ENCODE measurements at places on chromosomes 2 and 18.
A peak's percentile ranks its signal among the peaks of the same experiment; 100 is the strongest.

- peak; percentile 25 for ATAC-seq
Observed at GRCh38 chr2:218289639-218290315, 2.5 kb downstream of the TMBIM1 start.

DNA sequence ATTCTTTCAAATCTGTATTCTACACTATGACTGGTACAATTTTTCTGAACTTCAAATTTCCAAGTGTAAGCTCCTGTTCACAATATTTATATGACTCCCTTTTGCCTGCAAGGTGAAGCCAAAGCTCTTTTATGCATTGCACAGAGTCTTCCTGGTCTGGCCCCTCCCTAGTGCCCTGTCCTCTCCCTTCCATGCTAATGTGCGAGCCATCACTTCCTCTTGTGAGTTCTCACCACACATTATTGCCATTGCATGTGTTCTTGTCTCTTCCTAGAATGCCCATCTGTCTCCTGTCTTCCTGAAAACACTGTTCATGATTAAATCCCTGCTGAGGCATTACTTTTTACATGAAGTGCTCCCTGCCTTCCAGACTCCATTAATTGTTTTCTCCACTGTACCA is 169.9 kb downstream of the MC4R start:
- no peak for ATAC-seq

DNA sequence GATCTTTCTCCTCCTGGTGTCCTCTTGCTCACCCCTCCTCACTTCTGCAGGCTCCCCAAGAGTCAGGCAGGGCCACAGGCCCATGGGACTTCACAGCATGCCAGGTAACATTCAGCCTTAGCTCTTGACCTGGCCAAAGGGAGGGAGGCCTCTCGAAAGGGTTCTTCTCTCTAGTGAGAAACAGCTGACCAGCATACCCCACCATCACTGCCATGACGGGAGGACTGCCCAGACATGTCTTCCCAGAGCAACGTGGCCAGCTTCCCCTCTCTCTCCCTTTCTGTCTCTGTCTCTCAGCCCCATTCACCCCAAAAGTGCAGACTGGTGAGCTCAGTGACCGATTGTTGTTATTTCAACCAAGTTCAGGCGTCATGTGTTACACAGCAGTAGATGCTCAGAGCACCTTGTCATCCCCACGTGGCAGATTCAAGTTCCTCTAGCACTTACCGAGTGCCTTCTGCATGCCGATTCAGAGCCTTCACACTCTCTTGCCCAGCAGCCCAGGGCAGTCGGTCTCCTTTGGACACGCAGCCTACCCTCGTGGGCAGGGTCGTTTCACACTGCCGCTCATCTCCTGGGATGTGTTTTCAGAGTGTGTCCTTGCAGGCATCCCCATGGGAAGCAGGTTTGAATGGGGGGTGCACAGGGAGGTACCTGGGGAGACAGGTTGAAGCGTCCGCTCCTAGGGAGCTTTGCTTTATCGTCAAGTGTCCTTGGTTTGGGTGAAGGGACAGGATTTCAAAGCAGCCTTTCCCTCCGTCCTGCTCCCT is 259.9 kb downstream of the NDUFA10 start:
- ATAC-seq = no peak

DNA sequence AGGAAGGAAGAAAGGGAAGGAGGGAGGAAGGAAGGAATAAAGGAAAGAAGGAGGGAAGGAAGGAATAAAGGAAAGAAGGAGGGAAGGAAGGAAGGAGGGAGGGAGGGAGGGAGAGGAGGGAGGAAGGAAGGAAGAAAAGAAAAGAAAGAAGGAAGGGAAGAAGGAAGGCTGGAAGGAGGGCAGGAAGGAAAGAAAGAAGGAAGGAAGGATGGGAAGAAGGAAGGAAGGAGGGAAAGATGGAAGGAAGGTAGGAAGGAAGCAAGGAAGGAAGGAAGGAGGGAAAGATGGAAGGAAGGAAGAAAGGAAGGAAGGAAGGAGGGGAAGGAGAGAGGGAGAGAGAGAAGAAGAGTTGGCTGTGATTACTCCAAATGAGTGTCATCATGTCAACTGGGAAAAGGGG is 190.6 kb downstream of the ACKR3 start:
- ATAC-seq = no peak

DNA sequence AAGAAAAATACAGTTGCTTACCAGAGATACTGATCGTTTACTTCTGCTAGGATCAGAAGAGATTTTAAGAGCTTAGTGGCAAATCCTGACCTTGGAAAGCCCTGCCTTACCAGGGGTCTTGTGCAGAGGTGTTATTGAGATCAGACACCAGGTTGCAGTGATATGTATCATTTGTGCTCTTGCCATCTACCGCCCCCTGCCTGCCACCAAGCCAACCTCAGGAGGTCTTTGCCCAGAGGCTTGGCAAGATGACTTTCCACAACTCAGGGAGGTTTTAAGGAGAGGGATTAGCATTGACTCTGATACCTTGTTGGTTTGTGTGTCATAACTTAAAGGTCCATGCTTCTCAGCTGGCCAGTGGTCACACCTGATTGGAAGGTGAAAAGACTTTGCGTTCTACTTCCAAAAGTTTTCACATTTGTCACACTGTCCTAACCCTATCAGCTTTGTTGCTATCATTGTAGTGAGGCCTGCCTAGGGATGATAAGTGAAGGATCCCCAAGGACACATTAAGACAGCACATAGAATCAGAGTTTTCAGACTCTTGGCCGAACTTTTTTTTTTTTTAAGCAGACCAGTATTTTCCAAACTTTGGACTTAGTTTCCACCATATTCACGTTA is 46.2 kb upstream of the MGAT5 start:
- peak; percentile 79 for ATAC-seq

DNA sequence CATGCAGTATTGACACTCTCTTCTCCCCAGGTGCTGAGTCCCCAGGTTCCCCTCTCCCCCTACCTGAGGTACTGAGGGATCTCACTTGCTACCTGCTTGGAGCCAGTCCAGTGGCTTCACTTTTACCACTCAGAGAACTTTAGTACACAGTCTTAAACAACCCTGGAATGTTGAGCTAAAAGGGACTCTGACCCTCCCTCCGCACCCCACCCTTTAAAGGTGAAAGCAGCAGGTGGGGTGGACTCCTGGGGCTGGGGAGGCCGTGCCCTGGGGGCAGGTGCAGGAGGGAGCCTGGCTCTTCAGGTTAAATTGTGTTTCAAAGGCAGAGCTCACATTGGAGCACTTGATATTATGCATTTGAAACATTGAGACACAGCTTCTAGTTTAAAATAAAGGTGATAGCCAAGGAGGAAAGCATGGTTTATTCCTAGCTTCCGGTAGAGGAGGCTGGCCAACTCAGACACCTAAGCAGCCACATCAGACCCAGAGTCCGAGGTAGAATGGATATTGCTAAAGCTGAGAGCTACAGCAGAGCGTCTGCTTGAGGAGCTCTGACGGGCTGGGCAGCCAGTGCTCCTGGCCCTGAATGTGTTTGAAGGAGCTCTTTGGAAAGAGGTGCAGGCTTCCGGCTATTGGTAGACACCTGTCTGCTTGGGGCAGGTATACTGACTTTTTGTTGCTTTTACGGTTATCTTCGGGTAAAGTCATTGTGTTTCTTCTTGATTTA is 196.4 kb downstream of the AGAP1 start:
- ATAC-seq = no peak

- ATAC-seq = no peak
Observed at GRCh38 chr2:223049356-223049755, 2.6 kb upstream of the KCNE4 start.

GRCh38 chr2:10493634-10494281 is 45.6 kb upstream of the ODC1 start:
- ATAC-seq = peak; percentile 91

DNA sequence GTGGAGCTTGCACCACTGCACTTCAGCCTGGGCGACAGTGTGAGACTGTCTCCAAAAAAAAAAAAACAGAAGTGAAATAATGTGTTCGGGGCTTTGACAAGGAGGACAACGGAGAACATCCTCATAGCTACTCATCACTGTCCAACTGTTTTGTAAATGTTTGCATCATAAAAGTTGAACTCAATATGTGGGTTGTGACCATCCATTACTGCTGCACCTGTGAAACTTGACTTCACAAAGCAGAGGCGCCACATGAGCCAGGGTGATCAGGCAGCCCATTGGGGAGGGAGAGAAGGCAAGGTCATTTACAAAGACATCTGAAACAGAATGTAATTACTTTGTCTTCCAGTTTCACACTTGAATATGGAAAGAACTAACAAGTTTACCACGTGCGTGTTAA is 61.6 kb downstream of the LAMA1 start:
- no peak for ATAC-seq

DNA sequence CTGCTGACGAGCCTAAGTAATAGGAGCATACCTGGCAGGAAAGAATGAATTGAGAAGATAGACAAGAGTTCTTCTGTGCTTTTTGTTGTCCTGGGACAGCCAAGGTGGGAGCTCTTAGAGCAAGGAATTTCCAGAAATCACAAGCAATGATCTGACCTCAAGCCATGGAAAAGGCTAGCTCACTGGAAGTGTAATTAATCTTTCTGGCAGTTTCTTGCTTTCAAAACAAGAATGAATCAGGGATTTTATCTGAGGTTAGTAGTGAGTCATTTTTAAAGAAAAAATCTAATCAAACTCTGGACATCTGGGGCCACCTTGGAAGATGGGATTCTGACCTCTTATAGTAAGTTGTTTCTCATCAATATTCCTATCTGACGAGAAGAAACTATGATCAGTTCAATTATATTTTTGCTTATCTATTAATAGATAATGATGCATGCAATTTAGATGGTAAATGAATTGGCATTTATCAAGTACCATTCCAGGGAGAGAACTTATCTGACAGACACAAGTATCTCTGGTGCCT is 98.0 kb downstream of the ADCYAP1 start:
- no peak for ATAC-seq

DNA sequence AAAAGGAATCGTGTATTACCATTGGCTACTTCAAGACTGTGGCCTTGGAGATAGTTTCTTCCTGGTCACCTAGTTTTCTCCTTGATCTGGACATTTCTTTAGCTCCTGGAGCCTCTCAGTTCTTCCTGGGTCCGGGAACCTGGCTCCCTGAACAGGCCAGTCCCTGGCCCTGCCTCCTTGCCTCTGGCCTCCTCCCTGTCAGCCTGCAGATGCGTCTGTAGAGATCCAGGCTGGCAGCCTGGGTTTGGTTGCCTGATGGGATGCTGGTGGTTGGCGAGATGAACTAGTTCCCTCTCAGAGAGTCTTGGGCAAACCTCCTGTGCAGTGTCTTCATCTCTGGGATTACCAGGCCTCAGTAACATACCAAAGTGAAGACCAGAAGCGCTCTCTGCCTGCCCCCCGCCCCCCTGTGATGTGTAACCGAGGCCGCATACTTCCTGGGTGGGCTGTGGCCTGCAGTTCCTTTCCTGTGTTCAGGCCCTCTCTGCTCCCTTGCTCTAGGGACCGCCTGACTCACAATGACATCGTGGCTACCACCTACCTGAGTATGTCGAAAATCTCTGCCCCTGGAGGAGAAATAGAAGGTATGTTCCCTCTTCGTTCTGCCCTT is 85.4 kb downstream of the DYSF start:
- no peak for ATAC-seq

GRCh38 chr2:35035883-35036282 is 1319.7 kb upstream of the CRIM1 start:
- ATAC-seq = peak; percentile 85

DNA sequence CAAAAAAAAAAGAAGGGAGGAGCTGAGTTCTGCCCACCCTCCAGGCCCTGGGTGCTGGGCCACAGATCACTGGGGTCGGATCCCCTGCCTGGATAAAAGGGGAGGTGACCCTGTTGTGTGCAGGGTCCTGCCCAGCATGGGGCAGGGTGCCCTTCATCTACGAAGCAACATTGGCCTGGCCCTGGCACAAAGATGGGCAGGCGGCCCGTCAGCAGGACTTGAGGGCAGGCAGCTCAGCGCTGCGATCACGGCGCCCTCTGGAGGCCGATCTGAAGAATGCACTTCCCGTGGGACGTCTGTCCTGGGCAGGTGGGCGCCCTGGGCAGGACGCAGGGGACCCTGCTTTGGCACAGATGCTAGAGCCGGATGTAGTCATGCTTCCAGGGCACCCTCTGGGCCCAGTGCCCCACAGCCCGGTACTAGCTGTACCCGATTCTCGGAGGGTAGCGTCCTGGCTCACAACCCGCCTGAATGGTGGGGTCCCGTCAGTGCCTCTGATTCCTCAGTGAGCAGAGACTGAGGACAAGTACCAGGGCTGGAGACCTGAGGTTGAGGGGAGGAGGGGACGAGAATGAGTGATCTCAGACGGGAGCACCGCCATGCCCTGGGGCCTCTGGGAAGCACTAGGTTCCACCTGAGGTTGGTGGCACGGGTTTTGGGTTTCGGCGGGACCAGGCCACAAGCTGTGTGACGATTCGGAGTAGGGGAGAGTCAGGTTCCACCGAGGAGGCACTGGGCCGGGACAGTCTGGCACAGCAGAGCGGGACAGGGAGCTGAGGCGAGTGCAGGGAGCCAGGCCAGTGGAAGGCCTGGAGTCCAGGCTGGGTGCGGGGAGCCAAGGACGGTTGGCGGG is 18.0 kb downstream of the ARID5A start:
- ATAC-seq = peak; percentile 28

GRCh38 chr2:64751286-64752260 is 97.9 kb upstream of the SERTAD2 start:
- ATAC-seq = peak; percentile 87

Measured in esophagus mucosa (tissue), 1 donor.